ENCODE measurements at places on chromosomes 1 and 21.

- DNase-seq = no peak
Measured at GRCh38 chr1:208276757-208277435, 32.7 kb upstream of the PLXNA2 start.

GRCh38 chr1:80113168-80114038 lies 1106.9 kb upstream of the ADGRL4 start:
- DNase-seq = no peak

- no peak for DNase-seq
Measured at GRCh38 chr1:20604678-20605077, 15.8 kb downstream of the CDA start.

GRCh38 chr1:201421041-201421440 lies 489 bp downstream of the TNNI1 start:
- DNase-seq = no peak

DNA sequence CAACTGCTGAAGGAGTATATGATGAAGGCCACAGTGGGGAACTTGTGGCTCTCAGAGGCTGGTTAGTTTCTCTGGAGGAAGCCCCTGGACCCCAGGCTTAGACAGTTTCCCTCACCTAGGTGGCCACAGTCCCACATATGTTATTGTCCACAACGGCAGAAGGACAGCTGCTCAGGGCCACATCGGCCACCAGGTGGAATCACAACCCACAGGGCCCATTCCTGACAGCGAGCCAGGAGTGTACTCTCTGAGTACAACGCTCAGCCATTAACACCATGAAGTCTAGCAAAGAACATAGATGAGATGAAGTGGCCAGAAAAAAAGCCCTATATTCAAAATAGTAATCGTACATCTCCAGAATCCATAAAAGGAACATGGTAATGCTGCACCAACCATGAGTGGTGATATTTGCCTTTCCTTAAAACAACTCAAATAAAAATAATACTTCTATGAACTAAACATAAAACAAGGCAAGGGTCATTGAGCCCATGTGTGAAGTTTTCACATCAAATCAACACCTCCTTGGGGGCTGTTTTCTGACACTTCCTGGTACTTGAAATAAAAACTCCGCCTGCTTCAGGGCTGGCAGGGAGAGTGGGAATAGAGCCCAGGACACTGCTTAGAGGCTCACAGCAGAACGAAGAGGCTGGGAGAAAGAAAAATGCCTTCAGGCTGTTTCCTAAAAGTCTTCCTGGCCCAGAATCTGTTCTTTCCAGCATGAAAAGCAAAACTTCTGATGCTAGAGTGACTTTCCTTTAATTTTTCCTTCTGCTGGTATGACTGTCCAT lies 383.3 kb downstream of the HHAT start:
- no peak for DNase-seq

GRCh38 chr1:246583448-246584185 lies 17.4 kb downstream of the CNST start:
- DNase-seq = peak; percentile 12

- no peak for DNase-seq
Measured at GRCh38 chr1:225817611-225818061, 7.7 kb downstream of the EPHX1 start.

DNA sequence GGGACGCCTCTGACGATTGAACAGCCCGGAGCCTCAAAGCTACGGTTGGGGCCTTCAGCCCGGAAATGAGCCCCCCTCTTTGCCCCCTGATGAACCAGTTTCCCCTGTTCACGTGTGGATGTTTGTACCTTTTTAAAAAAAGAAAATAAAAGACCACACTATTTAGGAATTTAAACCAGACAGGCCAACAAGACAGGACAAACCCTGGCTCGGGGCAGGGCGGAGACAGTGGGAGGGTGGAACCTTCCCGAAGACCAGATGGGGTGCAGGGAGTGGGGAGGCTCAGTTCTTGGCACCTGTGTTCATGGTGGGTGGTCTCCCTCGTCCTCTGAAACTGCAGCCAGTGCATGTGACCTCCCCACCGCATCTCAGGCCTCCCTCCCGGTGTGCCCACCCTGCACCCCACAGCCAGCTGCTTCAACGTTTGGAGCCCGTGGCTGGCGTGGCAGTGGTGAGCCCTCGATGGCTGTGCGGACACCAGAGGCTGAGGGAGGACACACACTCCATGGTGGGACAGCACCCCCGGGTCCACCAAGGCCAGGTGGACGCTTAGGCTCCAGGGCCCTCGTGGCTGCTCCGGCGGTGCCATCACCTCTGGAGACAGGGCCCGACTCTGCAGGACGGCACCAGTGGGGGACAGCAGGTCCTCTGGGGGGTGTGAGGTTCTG lies 45.6 kb downstream of the COL18A1 start:
- no peak for DNase-seq

DNA sequence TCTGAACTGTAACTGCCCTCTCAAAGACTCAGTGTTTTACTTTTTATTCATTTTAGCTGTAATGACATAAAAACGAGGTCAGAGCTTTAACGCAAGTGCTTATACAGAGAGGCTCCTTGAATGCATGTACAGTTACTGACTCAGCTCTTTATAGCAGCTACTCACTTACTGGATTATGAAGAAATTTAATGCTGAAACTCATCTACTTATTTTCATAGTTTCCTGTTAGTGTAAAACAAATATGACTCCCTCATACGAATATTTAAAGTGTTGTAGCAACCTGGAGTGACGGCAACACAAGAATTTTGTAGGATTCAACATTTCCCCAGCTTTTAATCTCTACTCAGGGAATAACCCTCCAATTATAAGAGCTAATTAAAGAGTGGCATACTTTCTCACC lies 32.7 kb downstream of the ADSS2 start:
- no peak for DNase-seq

- peak; percentile 100 for DNase-seq
Measured at GRCh38 chr1:37940299-37940947, 6.4 kb downstream of the INPP5B start.

GRCh38 chr1:53406551-53407235 lies 52.5 kb upstream of the DMRTB1 start:
- DNase-seq = no peak

- no peak for DNase-seq
Measured at GRCh38 chr1:101145449-101145820, 91.4 kb upstream of the S1PR1 start.

GRCh38 chr1:247111700-247112478 lies 7.7 kb upstream of the ZNF669 start:
- DNase-seq = no peak

GRCh38 chr1:95916616-95917015 lies 682.6 kb downstream of the RWDD3 start:
- no peak for DNase-seq

DNA sequence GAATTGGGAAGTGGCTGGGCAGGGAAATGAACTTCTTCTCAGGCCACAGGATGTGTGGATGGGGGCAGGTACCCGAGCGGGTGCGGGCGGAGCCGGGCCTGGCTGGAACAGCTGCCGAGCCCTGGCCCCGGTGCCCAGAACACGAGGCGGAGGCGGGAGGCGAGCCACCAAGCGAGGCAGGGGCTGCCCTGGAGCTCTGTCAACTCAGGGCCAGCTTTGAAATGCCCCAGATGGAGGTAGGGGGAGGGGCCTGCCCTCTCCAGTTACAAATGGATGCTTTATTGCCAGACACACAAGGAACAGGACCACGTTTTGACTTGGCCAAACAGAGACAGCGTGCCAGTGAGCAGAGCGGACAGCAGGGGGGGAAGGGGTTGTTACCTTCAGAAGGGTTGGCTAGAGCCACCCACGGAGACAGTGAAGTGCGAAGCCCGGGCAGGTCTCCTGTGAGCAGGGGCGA lies 240.4 kb downstream of the SDCCAG8 start:
- no peak for DNase-seq

DNA sequence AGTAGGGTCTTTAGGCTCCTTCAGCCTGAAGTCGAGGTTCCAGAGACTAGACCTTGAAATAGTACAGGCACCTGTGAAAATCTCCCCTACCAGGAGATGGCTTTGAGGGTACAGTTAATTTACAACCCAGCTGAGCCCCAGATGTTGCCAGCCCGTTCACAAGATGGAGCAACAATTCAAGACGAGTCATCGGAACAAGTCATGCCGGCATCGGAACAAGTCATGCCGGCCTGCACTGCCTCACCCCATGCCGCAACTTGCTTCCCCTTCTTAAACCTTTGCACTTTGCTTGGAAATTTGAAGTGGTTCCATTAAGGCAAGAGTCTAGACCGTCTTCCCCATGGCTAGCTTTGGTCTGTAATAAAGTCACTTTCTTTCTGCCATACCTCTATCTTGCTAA lies 16.0 kb downstream of the HHAT start:
- DNase-seq = no peak

GRCh38 chr1:167991546-167991945 lies 54.7 kb upstream of the MPC2 start:
- DNase-seq = no peak

- DNase-seq = no peak
Measured at GRCh38 chr1:41673378-41673777, 188.9 kb upstream of the EDN2 start.

GRCh38 chr1:26811708-26812107 lies 14.8 kb upstream of the ZDHHC18 start:
- no peak for DNase-seq

- no peak for DNase-seq
Measured at GRCh38 chr21:14707511-14708020, 161.5 kb upstream of the SAMSN1 start.

DNA sequence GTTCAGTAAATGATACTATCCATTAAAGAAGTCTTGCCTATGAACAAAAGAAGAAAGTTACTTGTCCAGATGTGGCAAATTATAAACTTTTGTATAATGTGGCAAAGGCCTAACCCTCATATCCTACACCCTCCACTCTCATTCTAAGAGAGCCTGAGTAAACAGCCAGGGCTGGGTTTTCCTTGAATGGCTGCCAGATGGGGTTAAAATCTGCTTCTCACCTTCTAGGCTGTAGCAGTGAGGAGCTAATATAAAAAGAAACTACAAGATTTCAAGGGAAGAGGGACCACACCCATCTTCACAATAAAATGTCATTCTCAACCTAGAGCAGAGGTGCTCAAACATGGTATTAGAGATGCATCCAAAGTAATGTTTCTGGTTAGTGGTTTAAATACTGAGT lies 8.9 kb downstream of the RABIF start:
- no peak for DNase-seq

DNA sequence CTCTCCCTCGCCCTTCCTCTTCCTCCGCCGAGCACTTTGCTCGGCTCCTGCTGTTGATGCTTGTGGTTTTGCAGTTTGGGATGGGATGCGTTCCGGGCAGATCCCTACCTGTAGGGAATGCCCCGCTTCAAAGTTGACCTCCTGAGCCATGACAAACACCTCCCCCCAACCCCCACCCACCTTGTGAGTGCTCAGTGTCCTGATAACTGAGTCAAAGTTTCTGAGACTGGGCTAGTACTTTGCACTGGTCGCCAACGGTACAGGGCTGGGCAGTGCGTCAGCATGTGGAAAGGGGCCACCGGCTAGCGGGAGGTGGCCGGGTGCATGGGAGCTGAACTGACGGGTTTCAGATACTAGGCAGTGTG lies 771 bp downstream of the RABGAP1L start:
- no peak for DNase-seq

DNA sequence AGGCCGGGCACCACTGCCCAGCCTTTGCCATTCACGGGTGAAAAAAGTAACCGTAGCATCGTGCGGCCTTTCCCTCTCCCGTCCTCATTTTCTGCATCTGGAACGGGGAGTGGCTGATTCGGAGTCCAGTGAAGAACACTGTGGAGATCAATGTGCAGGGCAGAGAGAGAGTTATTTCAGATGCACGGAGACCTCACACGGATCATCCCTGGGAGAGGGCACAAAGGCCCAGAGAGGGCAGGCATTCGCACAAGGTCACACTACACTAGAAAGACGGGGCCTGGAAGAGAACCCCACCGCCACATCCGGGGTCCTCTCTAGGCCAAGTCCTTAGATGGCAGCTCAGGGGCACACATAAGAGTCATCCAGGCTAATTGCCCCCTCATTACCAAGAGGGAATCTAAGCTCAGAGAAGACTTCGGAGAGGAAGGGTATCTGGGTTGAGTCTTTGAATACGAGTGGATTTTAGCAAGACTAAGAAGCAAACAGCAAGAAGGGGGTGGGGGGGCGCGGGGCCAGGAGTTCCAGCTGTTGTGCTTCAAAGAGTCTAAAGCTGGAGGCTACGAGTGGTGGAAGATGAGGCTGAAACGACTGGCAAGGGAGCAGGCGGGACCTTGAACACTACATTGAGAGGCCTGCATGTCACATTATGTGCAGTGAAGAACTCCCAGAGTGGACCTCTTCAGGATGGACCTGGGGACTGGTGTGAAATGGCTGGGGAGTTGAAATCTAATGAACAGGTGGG lies 857 bp downstream of the GPX7 start:
- DNase-seq = no peak
